ENCODE measurements at places on chromosomes 13 and 19. TPM values are rescaled to one million over a fixed set of nuclear protein-coding genes. Genes with fewer than 3 reads are reported as not detected.

Gene CC2D1A
- 31.7 TPM for total RNA-seq

- peak; percentile 28 for DNase-seq
Measured at GRCh38 chr19:19866611-19867248, 1.0 kb downstream of the ZNF253 start.

DNA sequence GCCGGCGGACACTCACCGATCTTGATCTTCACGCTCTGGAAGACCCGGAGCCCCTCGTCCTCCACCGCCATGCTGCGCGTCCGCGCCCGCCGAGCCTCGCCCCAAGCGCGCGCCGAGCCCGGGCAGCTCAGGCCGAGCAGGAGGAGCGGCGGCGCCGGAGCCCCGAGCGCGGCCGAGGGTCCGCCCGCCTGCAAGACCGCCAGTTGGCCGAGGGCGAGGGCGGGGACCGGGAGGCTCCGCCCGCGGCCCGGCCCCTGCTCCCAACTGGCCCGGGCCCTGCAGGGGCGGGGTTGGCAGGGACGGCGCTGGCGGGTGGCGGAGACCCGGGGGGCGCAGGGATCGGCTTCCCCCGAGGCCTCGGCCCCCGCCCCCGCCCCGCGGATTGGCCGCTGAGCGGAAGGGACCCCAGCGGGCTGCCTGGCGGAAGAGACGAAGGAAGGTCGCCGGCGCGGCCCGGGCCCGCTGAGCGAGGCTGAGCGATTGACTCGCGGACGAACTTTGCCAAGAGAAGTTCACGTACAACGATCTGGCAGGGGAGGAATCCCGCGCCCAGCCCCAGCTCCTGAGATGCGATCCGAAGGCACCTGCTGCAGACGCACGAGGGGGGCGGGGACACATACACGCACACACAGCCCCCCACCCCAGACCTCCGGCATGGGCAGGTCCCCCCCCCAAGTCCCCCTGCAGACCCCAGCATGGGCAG is at the start of gene RASA3:
RASA3 (minus strand) TSS at position 205 of the 703 bp plus-strand sequence; CDS start at position 71, 134 bp downstream.
- DNase-seq, result peak; percentile 70

DNA sequence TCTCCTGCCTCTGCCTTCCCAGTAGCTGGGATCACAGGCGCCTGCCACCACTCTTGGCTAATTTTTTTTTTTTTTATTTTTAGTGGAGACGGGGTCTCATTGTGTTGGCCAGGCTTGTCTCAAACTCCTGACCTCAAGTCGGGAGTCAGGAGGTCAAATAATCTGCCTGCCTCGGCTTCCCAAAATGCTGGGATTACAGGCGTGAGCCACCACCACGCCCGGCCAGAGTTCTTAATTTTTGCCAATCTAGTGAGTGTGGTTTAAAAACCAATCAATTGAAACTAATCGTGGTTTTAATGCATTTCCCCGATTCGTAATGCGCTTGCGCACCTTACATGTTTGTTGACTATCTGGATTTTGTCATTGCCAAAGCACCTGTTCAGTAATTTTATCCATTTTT is 37.0 kb downstream of the SKA3 start:
- no peak for DNase-seq

- no peak for DNase-seq
Measured at GRCh38 chr19:41705393-41706174, 2.8 kb upstream of the CEACAM5 start.

DNA sequence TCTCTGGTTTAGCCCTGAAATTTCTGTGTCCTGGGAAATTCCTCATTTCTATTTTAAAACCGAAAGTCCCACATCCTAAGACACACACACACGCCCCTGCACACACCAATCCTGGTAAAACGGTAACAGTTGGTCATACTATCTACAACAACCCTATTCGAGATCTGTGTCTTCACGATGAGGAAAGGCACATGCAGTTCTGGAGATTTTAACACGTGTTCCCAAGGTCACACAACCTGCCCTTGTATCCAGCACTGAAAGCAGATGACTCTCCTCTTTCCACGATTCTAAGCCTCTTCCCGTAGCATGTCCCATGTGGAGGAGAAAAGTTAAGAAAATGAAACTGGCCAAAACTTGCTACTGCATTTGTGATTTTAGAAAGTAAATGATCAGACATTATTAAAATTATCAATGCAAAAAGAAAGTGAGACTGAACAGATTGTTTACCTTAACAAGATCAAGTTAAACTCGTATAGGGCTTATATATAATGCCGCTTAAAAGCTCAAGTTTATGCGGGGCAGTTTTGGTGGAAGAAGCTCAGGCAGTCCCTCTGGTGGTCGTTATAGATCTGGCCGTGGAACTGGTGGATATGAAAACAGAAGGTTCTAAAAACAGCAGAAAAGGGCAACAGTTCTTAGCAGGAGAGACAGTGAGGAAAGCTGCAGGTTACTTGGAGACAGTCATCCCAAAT is 32.7 kb downstream of the VSTM1 start:
- DNase-seq, result no peak

Gene INTS6
- total RNA-seq, result 38.1 TPM

- no peak for DNase-seq
Measured at GRCh38 chr19:53892981-53893325, 11.0 kb downstream of the PRKCG start.

DNA sequence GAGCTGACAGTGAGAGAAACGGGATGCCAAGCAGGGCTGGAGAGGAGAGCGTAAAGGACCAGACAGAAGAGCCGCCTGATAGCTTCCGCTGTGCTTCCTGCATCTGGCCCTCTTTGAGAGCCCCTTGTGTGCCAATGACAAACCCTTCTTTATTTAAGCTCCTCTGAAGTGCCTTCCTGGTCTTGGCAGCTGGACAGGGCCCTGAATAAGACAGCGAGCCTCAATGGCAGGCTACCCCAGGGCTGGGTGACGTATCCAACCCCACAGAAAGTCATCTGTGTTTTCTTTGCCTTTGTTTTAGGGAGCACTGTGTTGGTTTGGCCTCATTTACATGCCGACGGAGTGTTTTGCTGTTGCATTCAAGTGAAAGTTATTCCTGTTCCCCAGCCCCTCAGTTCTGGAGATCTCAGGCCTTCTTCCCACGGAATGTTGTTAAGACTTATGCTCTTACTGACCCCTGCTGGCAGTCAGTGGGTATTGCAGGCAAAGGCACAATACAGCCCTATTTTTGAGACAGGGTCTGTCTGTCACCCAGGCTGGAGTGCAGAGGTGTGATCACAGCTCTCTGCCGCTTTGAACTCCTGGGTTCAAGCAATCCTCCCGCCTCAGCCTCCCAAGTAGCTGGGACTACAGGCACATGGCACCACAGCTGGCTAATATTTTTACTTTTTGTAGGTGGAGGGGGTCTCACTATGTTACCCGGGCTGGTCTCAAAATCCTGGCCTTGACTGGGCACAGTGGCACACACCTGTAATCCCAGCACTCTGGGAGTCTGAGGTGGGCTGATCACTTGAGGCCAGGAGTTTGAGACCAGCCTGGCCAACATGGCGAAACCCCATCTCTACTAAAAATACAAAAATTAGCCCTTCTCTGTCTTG is 16.8 kb downstream of the CCL25 start:
- peak; percentile 36 for DNase-seq

DNA sequence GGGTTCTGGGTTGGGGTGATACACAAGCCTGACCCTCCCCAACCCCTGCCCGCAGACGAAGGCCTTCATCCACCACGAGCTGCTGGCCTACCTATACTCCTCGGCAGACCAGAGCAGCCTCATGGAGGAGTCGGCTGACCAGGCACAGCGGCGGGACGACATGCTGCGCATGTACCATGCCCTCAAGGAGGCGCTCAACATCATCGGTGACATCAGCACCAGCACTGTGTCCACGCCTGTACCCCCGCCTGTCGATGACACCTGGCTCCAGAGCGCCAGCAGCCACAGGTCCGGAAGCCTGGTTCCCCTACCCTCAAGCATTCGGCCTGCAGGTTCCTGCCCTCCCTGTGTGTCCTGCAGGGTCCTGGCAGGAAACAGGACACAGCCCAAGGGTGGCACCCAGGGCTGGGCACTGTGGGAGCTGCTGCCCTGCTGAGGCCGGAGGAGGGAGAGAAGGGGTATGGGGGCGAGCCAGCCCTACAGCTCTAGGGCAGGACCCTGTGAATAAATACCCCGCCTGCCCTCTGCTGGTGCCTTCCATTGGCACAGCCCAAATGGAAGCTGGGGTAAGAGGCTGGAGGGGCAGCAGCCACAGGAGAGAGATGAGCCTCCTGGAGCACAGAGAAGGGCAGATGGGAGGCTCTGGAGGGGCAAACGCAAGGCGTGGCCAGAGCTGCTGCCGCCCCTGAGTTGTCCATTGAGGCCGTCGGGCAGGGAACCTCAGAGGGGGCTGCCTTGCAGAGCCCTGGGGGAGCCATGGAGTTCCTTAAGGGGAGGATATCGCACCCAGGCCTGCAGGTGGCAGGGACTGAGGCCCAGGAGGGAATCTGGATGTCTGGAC is 6.8 kb downstream of the TMED1 start:
- no peak for DNase-seq

GRCh38 chr13:80527400-80527799 is 186.5 kb upstream of the SPRY2 start:
- DNase-seq, result no peak

DNA sequence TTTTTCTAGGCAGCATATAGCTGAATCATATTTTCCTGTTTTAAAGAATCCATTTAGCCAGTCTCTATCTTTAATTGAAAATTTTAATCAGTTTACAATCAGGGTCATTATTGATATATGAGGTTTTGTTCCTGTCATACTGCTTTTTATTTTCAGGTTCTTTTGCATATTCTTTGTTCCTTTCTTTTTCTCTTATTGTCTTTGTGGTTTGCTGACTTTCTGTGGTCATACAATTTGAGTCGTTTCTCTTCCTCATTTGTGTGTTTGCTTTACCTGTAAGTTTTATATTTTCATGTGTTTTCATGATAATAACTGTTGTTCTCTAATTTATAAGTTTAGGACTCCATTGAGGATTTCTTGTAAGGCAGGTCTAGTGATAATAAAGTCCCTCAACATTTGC is 812.6 kb downstream of the DACH1 start:
- DNase-seq, result no peak

Gene SHANK1
- 6.8 TPM for total RNA-seq

Gene TUBA3C
- total RNA-seq, result not detected

Gene ZNF529
- 19.7 TPM for total RNA-seq

- DNase-seq, result no peak
Measured at GRCh38 chr19:50975766-50976165, 6.4 kb upstream of the KLK6 start.

- DNase-seq, result no peak
Measured at GRCh38 chr13:41312176-41312500, 1.1 kb downstream of the NAA16 start.

Measured in neural crest cell (in vitro differentiated cells).